ENCODE measurements at places on chromosomes 13 and 19. TPM values are rescaled to one million over a fixed set of nuclear protein-coding genes. Genes with fewer than 3 reads are reported as not detected.

DNA sequence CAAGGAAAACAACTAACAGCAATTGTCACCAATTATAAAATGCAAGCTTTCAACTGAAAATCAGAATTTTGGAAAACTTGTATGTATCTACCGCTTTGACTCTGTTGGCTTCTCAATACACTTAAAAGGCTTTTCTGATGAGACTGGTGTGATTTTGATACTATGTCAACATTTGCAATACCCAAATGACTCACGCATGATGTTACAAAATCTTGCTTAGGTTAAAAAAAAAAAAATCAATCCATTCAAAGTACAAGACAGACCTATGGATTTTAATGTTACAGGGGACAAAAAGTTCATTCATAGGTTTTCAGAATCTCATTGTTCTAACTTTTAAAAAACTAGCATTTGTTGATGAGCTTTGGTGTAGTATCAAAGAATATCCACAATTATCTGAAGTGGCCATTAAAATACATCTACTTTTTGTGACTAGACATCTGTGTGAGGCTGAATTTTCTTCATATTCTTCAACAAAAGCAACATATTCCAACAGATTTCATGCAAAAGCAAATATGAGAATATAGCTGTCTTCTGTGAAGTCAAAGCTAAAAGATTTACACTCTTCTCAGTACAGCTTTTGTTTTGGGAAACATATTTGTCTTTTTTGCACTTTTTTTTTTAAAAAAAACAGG, 10.7 kb downstream of the ELF1 start:
- no peaks in the 10 kb centered on the region for H3K27me3 ChIP-seq
- no peak overlapping the region for H3K27ac ChIP-seq
- no peak overlapping the region for H3K4me3 ChIP-seq

DNA sequence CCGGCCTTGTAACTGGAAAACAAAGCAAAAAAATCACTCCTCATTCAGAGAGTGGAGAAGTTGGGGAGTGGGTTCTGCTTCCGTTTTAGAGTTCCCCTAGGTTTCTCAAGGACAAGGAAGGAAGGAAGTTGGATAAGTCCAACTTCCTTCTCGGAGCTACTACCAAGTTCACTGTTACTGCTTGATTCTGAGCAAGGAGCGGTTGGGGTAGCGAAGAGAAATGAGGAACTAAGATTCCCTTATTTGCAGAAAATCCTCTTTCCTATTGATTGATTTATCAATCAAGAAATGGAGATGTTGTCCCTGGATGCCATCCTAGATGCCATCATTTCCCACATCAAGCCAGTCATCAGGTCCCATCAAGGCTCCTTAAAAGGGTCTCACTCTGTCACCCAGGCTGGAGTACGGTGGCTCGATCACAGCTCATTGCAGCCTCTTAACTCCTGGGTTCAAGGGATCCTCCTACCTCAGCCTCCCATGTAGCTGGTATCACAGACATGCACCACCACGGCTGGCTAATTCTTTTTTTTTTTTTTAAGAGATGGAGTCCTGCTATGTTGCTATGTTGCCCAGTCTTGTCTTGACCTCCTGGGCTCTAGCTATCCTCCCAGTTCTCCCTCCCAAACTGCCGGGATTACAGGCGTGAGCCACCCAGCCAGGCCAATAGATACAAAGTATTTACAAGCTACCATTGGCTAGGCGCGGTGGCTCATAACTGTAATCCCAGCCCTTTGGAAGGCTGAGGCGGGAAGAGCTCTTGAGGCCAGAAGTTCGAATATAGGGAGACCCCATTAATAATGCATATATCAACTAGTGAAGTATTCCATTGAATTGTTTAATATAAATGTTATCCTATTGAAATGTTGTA, 809 bp upstream of the B9D2 start:
- H3K36me3 ChIP-seq: no peaks in the 10 kb centered on the region
- peak overlapping the region; percentile 100 for H3K27ac ChIP-seq
- peak overlapping the region; percentile 96 for H3K4me3 ChIP-seq
- H3K27me3 ChIP-seq: peaks cover 13% of the 10 kb centered on the region
- peaks cover 8% of the 10 kb centered on the region for H3K4me1 ChIP-seq

Gene ADGRE1
- total RNA-seq: not detected

DNA sequence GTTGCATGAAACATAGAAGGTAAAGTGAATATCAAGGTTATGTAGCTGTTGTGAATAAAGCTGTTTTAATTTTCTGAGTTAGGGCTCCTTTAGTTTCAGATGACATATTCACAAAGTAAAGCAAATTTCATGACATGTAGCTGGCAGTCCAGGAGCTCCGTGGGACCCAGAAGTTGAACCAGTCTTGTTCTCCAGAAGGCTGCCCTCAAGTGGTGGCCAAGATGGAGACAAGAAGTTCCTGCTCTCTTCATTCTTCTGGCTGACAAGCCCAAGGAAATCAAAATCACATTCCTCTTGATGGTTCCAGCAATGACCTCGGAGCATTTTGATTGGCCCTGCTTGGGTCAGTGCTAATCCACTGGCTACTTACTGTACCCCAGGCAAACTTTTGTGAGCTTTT, 128.7 kb downstream of the LIG4 start:
- peak; percentile 8 for DNase-seq
- H3K27me3 ChIP-seq: no peaks in the 10 kb centered on the region
- no peaks in the 10 kb centered on the region for H3K36me3 ChIP-seq
- no peak overlapping the region for H3K4me3 ChIP-seq
- H3K4me1 ChIP-seq: peaks cover 3% of the 10 kb centered on the region

Gene VSTM1
- total RNA-seq: 2.2 TPM

GRCh38 chr19:12166626-12167025, 3.7 kb downstream of the ZNF136 start:
- H3K36me3 ChIP-seq: peaks cover 18% of the 10 kb centered on the region
- peaks cover 4% of the 10 kb centered on the region for H3K27me3 ChIP-seq
- peaks cover 20% of the 10 kb centered on the region for H3K4me1 ChIP-seq
- no peak for DNase-seq

- peaks cover 7% of the 10 kb centered on the region for H3K27me3 ChIP-seq
- no peak overlapping the region for H3K4me3 ChIP-seq
- no peak overlapping the region for H3K27ac ChIP-seq
- peaks cover 11% of the 10 kb centered on the region for H3K36me3 ChIP-seq
- H3K4me1 ChIP-seq: no peaks in the 10 kb centered on the region
These were observed 15.3 kb downstream of the TNFSF14 start for GRCh38 chr19:6654347-6655310.

DNA sequence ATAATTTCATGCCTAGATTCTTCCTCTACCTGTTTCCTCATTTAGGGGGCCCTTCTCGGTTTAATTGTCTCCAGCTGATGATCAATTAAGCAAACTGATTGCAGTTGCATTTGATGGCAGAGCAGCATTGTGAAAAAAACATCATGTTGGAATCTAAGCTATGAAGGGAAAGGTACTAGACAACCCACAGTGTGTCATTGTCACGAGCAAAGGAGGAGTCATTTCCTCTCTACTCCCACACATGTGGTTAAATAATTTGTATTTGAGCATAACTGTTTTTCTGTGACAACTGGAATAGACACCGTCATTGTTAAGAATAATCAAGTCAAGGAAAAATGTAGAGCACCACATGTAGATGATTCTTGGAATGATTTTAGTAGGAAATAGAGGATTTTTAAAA, 240.3 kb downstream of the DCT start:
- no peak overlapping the region for H3K4me3 ChIP-seq
- peaks cover 2% of the 10 kb centered on the region for H3K27me3 ChIP-seq
- H3K36me3 ChIP-seq: no peaks in the 10 kb centered on the region
- H3K4me1 ChIP-seq: peaks cover 21% of the 10 kb centered on the region
- H3K27ac ChIP-seq: no peak overlapping the region

DNA sequence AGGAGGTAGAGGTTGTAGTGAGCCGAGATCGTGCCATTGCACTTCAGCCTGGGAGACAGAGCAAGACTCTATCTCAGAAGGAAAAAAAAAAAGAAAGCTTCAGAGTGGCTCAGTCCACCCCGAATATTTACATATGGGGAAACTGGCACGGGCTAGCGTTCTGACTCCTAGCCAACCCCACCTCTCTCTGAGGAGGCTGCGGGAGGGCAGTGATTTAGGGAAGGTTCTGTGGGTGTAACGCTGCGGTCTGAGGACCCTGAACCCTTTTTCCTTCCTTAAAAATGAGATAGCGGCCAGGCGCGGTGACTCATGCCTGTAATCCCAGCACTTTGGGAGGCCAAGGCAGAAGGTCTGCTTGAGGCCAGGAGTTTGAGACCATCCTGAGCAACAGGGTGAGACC, 5.0 kb downstream of the LRRC25 start:
- peaks cover 7% of the 10 kb centered on the region for H3K27me3 ChIP-seq
- no peak overlapping the region for H3K27ac ChIP-seq

Gene HOMER3
- total RNA-seq: 222 TPM

Gene ZNF211
- 31.1 TPM for total RNA-seq

DNA sequence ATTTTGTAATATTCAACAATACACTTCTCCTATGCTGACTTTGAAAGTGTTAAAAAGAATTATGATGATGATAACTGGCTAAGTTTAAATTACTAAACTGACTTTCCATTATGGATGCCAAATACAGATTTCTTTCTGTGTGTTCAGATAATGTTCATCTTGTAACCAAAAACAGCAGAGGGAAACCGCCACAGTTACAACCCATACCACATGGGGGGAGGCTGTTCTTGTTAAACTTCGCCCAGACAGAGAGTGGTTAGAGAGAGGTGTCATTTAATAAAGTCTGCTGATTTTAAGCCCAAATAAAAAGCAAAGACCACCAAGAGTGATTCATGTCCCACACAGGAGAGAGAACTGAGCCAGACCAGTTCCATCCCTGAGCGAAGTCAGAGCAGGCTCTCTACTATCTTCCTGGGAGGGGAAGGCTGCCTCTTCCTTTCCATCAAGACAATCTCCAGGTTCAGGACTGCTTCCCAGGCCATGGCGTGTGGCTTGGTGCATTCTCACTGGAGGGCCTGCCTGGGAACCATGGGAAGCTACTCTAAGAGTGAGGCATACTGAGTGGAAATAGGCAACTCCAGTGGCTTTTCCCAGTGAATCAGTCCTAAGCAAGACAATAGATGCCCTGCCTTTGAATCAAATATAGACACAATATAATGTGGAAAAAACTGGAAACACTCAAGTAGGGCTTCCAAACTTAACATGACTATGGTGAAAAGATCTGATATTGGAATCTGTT, 18.2 kb downstream of the EFNB2 start:
- no peak for DNase-seq
- peaks cover 47% of the 10 kb centered on the region for H3K36me3 ChIP-seq
- H3K27me3 ChIP-seq: peaks cover 4% of the 10 kb centered on the region
- no peak overlapping the region for H3K27ac ChIP-seq
- peaks cover 57% of the 10 kb centered on the region for H3K4me1 ChIP-seq

Gene PLIN5
- 0.64 TPM for total RNA-seq

Gene SYNGR4
- total RNA-seq: not detected

DNA sequence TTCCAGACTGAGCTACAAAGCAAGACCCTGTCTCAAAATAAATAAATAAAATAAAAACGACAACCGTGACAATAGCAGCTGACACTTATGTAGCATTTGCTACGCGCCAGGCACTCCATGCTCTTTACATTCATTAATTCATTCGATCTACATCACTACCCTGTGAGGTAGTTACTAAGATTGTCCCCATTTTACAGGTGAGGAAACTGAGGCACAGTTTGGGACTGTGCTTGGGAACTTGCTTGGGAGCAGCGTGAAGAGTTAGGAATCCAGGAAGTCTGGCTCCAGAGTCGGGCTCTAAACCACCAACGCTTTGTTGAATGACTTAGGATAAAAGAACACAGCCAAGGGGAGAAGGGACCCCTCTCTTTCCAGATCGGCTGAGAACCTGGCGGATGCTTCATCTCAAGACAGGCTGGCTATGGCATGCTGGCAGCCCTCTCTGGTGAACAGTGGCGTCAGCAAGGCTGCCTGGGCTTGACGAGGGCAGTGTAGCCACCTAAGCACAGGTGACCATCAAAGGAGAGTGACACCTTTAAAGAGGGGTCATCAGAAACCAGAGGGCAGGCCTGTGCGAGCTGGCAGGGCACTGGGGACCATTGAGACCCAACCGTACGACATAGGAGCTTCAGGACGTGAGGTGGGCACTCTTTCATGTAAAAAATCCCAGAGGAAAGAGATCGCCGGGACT, 591 bp downstream of the DOHH start:
- peak overlapping the region; percentile 98 for H3K4me3 ChIP-seq
- peaks cover 4% of the 10 kb centered on the region for H3K36me3 ChIP-seq
- H3K4me1 ChIP-seq: peaks cover 11% of the 10 kb centered on the region
- no peak for DNase-seq
- H3K27ac ChIP-seq: peak overlapping the region; percentile 98
- peaks cover 5% of the 10 kb centered on the region for H3K27me3 ChIP-seq

DNA sequence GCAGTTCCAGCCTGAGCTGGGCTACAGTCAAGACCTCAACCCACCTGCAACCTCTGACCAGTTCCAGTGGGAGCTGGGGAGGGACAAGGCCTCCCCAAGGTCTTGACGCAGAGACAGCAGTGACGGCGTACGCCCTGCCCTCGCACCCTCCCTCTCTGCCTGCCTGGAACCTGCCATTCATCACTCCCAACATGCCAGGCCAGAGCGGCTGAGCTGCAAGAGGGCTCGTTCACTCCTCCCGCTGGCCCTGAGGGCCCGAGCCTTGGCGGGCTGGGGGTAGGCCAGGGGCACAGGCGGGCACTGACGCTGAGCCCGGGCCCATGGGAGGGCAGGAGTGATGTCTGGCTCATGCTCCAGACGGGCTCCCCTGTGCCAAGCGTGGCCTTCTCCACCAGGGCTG, 8.2 kb downstream of the NDUFA11 start:
- H3K27ac ChIP-seq: no peak overlapping the region
- DNase-seq: no peak
- H3K36me3 ChIP-seq: no peaks in the 10 kb centered on the region

Gene NEK5
- 0.97 TPM for total RNA-seq

Gene OR10H2
- not detected for total RNA-seq

DNA sequence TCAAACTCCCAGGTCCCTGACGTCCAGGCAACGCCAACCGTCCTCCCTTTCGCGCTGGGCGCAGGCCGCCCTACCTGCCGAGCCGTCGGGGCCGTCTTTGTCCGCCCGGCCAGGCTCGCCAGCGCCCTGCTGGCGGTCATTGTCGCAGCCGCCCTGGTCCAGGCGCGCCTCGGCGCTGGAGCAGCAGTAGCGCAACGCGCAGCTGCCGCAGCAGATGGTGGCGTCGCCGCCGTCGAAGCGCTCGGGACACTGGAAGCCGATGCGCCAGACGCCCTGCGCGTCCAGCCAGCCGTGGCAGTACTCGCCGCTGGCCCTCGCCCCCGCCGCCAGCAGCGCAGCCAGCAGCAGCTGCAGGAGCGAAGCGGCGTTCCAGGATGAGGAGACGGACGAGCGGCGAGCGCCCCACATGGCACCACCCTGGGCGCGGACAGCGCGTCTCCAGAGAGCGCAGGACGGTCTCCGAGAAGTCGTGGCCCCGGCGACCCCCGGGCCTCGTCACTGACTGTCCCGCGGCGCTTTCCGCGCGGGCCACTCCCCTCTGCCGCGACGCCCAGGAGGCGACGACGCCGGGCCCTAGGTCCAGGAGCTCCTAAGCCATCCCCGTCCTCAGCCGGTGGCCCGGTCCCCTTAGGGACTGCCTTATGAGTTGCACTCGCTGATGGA, 1.1 kb downstream of the SHISA2 start:
- H3K36me3 ChIP-seq: peaks cover 30% of the 10 kb centered on the region
- H3K4me1 ChIP-seq: peaks cover 18% of the 10 kb centered on the region
- DNase-seq: peak; percentile 52
- peaks cover 14% of the 10 kb centered on the region for H3K27me3 ChIP-seq
